H4 (cell line): ENCODE measurements at places on chromosomes 4 and X. TPM values are rescaled to one million over a fixed set of nuclear protein-coding genes. Genes with fewer than 3 reads are reported as not detected.

The PAGE1 gene
- total RNA-seq, result 0.39 and 0.41 TPM in 2 replicates

- DNase-seq, result no peak
Measured at GRCh38 chr4:127250577-127250976, 382.2 kb upstream of the INTU start.

- peak; percentile 38 for DNase-seq
Measured at GRCh38 chrX:111270339-111270738, at the start of gene CAPN6. Gene CAPN6 (minus strand): TSS chrX:111270483. CDS start chrX:111263936, 6,547 bp downstream.

- no peak for DNase-seq
Measured at GRCh38 chr4:145153904-145154298, 26.5 kb downstream of the OTUD4 start.

DNA sequence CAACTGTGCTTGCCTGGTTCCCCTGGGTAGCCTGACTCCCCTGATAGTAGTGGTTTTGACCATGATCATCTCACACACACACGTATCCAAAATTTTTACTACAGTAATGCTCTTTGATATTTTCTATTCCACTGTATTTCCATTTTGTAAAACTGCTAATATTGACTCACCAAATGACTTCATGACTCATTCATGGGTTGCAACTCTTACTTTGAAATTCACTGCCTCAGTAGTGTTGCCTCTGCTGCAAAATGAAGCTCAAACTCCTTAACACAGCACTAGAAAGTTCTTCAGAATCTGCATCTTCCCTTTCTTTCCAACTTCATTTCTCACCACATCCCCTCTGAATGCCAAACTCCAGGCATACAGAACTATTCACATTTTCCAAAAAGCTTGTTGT, 20.3 kb downstream of the QRFPR start:
- DNase-seq, result no peak

- DNase-seq, result peak; percentile 52
Measured at GRCh38 chr4:126004941-126005340, 690.2 kb downstream of the FAT4 start.

- DNase-seq, result no peak
Measured at GRCh38 chr4:89008166-89008565, 48.8 kb downstream of the FAM13A start.

- DNase-seq, result no peak
Measured at GRCh38 chr4:173535165-173535902, 5.3 kb upstream of the HAND2 start.

DNA sequence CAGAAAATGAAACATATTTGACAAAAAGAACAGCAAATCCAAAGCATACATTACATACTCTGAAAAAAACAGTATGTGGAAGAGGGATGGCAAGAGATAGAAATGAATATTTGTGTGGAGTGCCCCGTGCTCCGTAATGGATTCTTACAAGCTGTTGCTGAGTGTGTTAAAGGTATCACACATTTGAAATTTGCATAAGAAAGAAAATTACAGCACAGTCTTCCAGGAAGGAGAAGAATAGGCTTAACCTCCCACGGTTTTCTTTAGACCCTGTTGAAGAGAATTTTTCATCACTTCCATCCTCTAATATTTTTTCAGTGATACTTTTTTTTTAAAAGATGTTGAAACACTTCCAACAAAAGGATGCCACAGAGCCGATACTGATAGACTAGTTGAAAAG, 1489.4 kb downstream of the RAPGEF2 start:
- no peak for DNase-seq

The DDIT4L gene
- total RNA-seq, result 0.53 TPM in 1 of 2 replicates, not detected in the other

The MAGED4B gene
- total RNA-seq, result 13.2 and 27.5 TPM in 2 replicates

The DUSP21 gene
- not detected in 2 replicates for total RNA-seq

The FRMPD4 gene
- 0.08 and 0.21 TPM in 2 replicates for total RNA-seq

DNA sequence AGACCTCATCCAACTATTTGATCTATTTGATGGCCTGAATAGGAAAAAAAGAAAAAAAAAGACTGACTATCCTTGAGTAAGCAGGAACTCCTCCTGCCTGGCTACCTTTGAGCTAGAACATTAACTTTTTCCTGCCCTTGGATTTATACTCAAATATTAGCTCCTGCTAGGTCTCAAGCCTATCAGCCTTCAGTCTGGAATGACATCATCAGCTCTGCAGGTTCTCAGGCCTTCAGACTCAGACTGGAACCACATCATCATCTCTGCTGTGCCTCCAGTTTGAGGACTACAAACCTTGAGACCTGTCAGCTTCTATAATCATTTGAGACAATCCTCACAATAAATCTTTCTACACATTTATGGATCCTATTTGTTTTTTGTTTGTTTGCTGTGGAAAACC, 754.0 kb upstream of the SLIT2 start:
- DNase-seq, result no peak

The ZGRF1 gene
- 7.1 and 10.4 TPM in 2 replicates for total RNA-seq

The HMGB2 gene
- total RNA-seq, result 153 and 219 TPM in 2 replicates

The CBLL2 gene
- not detected in 2 replicates for total RNA-seq

The ANTXR2 gene
- total RNA-seq, result 12.9 and 14.0 TPM in 2 replicates

The SCML2 gene
- 6.3 and 6.7 TPM in 2 replicates for total RNA-seq

DNA sequence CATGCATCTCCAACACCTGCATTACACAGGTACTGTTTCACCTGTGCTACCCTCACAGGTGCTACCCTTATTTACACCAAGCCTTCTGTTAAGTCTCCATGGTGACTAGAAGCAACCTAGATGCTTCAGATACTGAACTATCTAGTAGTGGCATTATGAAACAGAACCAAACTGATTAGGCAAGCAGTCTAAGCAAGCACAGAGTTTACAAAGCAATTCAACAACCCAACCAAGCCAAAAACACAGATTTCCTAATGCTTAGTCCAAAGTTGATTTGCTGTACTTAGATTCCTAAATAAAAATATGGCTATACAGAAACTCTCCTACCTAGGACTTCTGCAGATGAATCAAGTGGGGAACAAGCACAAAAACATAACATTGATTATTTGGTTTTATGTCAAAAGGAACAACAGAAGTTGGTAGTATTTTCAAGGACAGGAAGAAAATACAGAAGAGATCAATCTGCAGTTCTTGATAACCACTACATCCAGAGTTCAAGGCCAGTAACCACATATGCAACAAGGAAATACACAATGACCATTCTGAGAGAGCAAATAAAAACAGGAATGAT, 3.2 kb downstream of the TAPT1 start:
- DNase-seq, result no peak

The TEX28 gene
- total RNA-seq, result not detected in 2 replicates

The FAT1 gene
- 71.1 and 71.6 TPM in 2 replicates for total RNA-seq

- peak; percentile 28 for DNase-seq
Measured at GRCh38 chrX:54495814-54496516, at the start of gene FGD1. Gene FGD1 (minus strand): TSS chrX:54496234. CDS start chrX:54495432, 802 bp downstream.

DNA sequence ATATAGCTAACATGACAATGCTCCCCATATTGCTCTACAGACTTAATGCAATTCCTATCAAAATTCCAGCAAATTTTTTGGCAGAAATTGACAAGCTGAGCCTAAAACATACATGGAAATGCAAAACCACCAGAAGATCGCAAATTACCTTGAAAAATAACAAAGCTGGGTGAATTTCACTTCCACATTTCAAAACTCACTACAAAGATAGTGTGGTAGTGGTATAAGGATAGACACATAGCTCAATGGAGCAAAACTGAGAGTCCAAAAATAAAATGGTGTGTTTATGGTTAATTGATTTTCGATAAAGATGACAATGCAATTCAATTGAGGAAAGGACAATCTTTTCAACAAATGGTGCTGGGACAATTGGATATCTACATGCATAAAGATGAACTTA, 65.8 kb downstream of the SLC9A7 start:
- no peak for DNase-seq

- peak; percentile 26 for DNase-seq
Measured at GRCh38 chrX:8743126-8743732, 11.3 kb upstream of the ANOS1 start.

The EPGN gene
- total RNA-seq, result 1.4 and 1.7 TPM in 2 replicates

The IL1RAPL2 gene
- 0.23 TPM in 1 of 2 replicates, not detected in the other for total RNA-seq

The RPS6KA6 gene
- total RNA-seq, result 3.1 and 5.8 TPM in 2 replicates

- DNase-seq, result peak; percentile 20
Measured at GRCh38 chr4:56619160-56619559, 61.9 kb downstream of the HOPX start.

The GSX2 gene
- not detected in 2 replicates for total RNA-seq

GRCh38 chr4:2186133-2186864, 55.6 kb downstream of the HAUS3 start:
- no peak for DNase-seq

DNA sequence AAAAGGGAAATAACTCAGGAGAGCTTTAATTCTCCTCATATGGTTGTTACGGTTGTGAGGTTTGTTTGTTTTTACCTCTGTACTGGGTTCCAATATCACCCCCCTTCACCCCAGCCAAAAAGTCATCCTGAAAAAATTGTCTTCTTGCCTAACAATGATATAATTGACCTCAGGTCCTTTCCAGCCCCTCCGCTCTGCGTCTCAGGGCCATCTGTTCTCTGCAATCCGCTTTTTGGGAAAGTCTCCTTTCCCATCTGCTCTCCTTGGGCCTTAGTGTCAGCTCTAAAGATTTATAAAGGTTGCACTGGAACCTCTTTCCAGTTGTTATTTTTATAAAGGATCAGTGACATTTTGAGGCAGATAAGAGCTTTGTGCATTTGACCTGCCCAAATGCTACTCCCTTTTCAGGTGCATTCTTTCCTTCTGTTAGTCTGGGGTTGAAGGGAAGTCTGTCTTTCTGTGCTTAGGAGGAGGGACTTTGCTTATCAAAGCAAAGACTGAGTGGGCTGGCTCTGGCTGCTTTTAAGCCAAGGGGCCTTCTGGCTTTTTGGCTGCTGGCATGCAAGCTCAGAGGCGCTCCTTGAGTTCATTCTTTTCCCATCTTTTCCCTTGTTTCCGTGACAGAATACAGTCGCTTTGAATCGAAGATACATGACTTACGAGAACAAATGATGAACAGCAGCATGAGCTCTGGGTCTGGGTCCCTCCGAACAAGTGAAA, 34.1 kb downstream of the DLG3 start:
- DNase-seq, result no peak

- no peak for DNase-seq
Measured at GRCh38 chr4:74309223-74309622, 953 bp downstream of the EPGN start.

DNA sequence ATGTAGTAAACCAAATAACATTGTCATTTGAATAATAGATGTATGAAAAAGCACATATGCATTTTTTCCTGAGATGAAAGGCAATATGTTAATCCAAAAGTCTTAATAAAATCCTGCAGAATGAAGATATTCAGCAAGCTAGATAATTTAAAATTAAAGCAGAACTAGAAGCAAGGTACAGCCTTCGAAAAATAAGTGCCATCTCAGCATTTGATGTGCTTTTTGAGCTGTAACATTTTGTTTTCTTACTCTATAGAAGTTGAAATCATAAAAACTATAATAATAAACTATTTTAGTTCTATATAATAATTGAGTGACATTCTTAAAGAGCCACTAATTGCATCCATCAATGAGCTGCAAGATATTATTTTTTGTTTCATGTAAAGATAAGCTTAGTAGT, 410.4 kb upstream of the TRAM1L1 start:
- no peak for DNase-seq

- peak; percentile 42 for DNase-seq
Measured at GRCh38 chr4:67035501-67035900, 509.8 kb downstream of the CENPC start.

GRCh38 chr4:165151734-165152133, 39.1 kb upstream of the TMEM192 start:
- DNase-seq, result no peak

- no peak for DNase-seq
Measured at GRCh38 chr4:11359591-11359990, 69.1 kb downstream of the HS3ST1 start.

DNA sequence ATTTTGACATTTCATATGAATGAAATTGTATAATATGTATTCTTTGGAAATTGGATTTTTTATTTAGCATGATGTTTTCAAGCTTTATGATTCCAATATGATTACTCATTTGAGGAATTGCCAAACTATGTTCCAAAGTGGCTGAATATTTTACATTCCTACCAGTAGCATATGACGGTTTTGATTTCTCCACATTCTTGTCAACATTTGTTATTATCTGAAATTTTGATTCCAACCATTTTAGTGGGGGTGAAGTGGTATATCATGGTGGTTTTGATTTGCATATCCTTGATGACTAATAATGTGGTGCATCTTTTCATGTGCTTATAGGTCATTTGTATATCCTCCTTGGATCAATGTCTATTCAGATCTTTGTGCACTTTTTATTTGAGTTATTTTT, 2.6 kb upstream of the BEX1 start:
- no peak for DNase-seq

DNA sequence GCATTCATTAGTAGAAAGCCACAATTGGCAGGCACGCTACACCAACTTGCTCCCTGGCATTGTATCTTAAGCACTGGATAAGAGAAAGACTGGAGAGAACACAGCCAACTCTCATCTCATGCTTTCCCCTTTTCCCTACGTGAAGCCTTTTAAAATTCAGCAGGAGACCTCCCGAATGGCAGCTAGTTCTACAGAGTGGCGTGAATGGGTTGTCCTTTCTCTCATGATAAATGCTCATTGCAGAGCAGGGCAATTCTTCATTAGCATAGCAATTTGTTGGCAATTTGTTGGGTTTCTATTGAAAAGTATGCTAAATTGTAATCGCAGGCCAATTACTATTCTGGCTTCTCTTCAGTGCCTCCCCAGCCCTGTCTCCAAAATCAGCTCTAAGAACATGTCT, 48.0 kb downstream of the SEPTIN11 start:
- no peak for DNase-seq

The SHROOM3 gene
- 2.8 and 3.4 TPM in 2 replicates for total RNA-seq

The MAMLD1 gene
- total RNA-seq, result 0.35 and 1.6 TPM in 2 replicates

The GABRG1 gene
- total RNA-seq, result 1.0 TPM in 2 replicates

- DNase-seq, result no peak
Measured at GRCh38 chr4:155523358-155523757, 143.3 kb upstream of the GUCY1A1 start.

DNA sequence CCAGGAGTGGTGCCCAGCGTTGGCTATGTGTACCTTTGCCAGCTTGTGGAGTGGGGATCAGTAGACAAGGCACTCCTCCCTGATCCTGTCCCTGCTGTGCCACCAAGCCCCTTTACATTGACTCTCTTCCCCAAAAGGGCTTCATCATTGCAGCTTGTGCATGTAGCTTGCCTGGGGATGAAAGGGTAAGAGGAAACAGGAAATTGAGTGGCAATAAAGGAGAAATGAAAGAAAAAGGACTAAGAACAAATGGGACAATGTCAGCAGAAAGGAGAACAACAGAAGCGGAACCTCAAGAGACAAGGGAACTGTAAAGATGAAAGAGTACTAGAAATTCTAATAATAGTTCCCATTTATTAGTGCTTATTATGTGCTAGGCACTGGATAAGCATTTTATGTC, 8.7 kb upstream of the IL13RA1 start:
- no peak for DNase-seq

- peak; percentile 25 for DNase-seq
Measured at GRCh38 chr4:110032603-110033002, 119.9 kb downstream of the EGF start.

The SPATA4 gene
- not detected in 2 replicates for total RNA-seq

The TCP11X2 gene
- total RNA-seq, result 1.3 TPM in 1 of 2 replicates, not detected in the other

The SPANXN4 gene
- not detected in 2 replicates for total RNA-seq
